ENCODE measurements at places on chromosomes 5 and 9.

GRCh38 chr5:174972291-174972690 lies 247.9 kb downstream of the MSX2 start:
- no peak for DNase-seq

GRCh38 chr5:111557111-111557510 lies 44.8 kb upstream of the STARD4 start:
- no peak for DNase-seq

DNA sequence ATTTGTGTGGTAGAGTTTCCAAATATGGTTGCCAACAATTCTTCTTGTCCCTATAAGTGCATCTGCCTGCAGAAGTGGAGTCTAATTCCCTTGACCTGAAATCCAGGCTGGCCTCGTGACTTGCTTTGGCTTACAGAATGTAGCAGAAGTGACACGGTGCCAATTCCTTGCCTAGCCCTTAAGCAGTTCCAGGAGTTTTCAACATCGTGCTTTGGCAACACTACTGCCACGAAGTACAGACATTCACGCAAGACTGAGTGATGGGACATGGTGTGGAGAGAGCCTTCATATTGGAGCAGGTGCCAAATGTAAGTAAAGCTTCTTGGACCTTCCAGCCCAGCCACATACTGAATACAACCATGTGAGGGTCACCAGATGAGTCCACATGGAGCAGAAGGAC lies 92.9 kb upstream of the NEK6 start:
- no peak for DNase-seq

- DNase-seq: no peak
Measured at GRCh38 chr9:119877306-119877705, 508.1 kb upstream of the BRINP1 start.

All from DMS 273 treated with DMSO at 0.1 percent for 48 hours (cell line).